Brain microvascular endothelial cell (primary cell): ENCODE measurements at places on chromosomes 5 and 9.

- no peak for DNase-seq
These were observed 21.0 kb upstream of the SMIM32 start for GRCh38 chr5:136213919-136214493.

- no peak for DNase-seq
These were observed 43.5 kb downstream of the FOXI1 start for GRCh38 chr5:170149206-170149515.

- DNase-seq, result no peak
These were observed 308.2 kb downstream of the ARL15 start for GRCh38 chr5:54001976-54002775.

GRCh38 chr5:156359476-156359875 is 32.5 kb downstream of the SGCD start:
- DNase-seq, result no peak

DNA sequence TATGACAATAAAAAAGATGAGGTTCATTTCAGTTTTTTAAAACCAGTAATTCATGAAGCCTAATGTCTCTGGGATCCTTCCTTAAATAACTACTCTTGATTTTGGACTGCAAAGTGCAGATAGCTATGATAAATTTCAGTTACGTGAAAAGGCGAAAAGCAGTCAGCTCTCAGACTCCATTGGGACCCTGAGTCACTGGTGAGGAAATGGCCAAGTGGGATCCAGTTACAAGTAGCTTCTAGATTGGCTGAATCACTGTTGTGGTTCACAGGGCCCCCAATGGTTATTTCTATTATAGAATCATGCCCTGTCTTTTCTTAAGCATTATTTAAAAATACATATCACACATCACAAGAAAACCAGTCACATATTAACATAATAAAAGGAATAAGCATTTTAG is 31.1 kb upstream of the PPP3R2 start:
- DNase-seq, result peak; percentile 60

GRCh38 chr5:172805018-172805683 is 28.9 kb upstream of the ERGIC1 start:
- DNase-seq, result no peak

DNA sequence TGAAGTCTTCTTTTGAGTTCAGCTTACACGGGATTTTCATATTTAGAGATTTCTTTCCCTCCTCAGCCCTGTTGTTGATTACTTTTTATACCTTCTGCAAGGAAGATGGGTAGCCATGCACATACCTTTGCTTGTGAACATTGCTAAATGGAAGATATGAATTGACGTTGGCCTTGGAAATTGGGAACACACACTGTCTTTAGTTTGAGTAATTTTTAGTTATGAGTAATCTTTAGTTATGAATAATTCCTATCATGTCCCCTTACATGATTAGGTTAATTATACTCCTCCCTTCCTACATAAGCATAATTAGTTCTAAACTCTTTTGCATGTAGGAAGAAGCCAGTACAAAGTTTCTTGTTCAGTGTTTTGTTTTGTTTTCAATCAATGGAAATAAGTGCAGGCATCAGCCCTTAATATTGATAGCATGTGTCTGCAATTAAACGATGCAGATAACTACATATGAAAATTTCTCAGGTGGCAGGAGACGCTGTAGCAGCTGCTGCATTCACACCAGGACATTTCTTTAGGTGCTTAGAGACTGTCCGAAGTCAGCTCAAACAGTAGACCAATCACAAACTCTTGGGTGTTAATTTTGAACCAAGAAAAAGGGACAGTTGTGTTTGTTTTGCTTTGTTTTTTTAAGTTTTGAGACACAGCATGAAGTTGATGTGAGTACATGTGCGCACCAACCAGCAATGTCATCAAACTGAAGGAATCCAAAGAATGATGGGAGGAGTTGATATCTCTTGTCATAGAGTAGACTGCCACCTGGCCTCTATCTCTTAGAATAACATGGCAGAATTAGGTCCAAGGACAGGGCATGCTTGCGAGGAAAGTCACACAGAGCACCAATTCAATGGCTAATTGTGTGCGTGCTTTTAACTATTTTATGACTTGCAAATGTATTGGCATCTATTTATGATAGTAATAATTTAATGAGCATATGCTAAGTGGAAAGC is 51.4 kb downstream of the SMARCA2 start:
- DNase-seq, result peak; percentile 64

- DNase-seq, result no peak
These were observed 595.9 kb downstream of the DNAH5 start for GRCh38 chr5:13348568-13348967.

DNA sequence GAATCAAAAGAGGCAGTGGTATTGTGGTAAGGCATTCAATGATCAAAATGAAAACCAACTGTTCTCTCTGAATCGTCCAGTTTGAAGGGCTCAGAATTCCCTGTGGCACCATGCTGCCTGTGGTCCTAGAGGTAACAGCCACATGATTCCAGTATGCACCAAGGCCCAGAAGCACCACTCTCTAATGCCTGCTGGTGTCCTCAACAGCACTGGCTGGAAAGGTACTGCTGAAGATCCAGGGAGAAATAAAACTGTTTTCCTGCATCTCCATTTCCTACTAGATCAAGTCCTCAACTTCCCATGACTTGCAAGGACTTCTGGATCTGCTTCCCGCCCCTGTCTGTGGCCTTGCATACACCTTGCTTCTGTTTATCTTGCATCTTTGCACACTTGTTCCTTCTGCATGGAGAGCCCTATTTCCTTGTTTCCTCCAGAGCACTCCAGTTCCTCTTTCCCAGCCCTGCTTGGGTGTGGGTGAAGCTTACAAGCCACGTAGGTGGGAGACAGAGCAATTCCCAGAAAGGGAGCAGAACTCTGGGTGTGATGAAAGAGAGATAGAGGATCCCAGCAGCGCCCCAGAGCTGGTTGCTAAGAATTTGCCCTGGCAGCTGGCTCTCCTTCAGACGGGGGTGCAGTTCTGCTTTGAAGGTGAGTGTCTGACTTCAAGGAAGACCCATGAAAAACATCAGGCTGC is 41.0 kb upstream of the EQTN start:
- no peak for DNase-seq

DNA sequence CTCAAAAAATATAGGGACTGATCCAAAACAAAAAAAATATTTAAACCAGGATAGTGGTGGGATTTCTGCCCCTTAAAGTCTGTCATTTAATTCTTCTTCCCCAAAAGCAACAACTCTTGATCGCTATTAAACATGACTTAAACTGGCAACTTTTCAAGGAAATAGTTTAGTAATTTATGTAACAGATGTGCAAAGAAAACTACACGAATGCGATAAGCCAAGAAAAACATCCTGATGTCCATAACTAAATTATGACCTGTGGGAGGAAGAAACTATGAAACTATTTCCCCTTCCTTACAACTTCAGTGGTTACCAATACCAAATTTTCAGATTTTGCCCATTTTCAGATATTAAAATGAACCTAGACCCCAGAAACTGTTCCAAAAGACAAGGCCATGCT is 31.5 kb downstream of the CLINT1 start:
- no peak for DNase-seq

DNA sequence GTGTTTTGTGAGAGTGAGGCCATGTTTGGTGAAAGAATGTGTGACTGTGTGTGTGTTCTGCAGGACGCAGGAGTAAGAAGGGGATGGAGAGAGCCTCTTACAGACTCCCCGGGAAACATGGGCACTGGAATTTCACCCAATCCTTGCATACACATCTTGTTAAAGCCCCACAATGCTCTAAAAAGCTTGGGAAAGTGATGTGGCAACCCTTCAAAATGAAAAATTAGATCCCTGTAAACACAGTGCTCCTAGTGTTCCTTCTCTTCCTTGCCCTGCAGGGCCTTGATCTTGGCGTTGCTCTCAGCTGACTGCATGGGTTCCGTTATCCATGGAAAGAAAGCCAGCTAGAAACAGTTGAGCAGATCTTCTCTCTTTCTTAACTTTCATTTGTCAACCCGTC is 701.7 kb downstream of the SEMA5A start:
- no peak for DNase-seq
